ENCODE measurements at places on chromosomes 3 and 15. TPM values are rescaled to one million over a fixed set of nuclear protein-coding genes. Genes with fewer than 3 reads are reported as not detected.

DNA sequence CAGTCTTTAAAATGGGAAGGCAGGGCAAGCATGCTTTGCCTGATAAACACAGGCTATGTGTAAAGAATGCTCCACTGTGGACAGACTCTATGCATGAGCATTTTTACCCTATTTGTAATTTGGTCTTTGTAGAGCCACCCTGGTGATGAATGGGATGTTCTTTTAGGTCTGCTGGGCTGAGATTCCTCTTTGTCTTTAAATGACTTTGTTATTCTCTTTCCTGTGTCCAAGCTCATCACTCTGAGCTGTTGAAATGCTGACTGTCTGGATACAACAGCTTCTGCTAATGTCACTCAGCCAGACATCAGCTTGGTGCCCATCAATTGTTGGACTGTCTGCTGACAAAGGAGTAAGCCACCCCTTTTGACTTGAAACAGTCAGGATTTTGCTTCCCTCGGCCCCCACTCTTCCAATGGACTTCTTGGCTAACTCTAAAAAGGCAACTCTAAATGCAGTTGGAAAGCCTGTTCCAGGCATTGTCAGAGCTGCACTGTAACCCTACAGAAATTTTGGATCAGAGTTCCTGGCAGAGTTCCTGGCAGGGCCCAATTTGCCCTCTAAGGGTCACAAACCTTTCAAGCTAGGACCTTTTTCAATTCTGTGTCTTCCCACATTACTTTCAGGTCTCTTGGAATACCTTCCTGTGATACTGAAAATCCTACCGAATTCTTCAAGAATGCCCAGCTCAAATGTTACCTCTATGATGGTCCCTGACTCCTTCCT, 40.5 kb upstream of the EIF1B start:
- no peak for DNase-seq

DNA sequence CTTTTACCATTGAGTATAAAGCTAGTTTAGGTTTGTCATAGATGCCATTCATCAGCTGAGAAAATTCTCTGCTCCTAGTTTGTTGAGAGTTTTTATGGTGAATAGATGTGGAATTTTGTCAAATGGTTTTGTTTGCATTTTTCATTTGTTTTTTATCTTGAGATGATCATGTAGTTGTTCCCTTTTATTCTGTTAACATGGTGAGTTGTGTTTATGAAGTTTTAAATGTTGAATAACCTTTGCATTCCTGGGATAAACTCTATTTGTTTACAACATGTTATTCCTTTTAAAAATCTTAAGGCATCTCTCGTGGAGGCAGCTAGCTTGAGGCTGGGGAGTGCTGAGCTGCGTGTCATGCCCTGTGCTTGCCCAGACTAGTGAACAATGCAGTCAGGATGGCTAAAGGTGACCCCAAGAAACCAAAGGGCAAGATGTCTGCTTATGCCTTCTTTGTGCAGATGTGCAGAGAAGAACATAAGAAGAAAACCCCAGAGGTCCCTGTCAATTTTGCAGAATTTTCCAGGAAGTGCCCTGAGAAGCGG, 48.5 kb downstream of the ANAPC13 start:
- no peak for DNase-seq

The GOLGA6D gene
- total RNA-seq = not detected

DNA sequence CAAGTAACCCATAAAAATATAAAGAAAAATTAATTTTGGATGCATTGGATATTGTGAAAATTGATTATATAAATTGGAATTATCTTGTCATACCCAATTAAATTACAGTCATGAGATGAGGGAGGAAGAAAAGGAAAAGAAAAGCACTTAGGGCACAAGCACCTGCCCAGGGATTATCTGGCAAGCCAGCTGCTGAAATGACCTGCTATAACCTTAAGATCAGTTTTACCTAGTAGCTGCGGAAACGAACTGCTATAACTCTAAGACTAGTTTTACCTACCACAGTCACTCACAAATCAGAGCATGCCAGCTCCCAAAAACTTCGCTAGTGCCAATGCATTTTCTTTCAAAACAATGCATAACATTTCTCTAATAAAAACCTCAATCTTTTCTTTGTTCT, 26.2 kb downstream of the LRRFIP2 start:
- DNase-seq = no peak

The SCG3 gene
- not detected for total RNA-seq

GRCh38 chr15:69863446-69863845, 234.3 kb downstream of the TLE3 start:
- no peak for DNase-seq

GRCh38 chr15:99100245-99101173, 4.4 kb upstream of the SYNM start:
- DNase-seq = peak; percentile 71

The DIS3L gene
- 10.5 TPM for total RNA-seq

DNA sequence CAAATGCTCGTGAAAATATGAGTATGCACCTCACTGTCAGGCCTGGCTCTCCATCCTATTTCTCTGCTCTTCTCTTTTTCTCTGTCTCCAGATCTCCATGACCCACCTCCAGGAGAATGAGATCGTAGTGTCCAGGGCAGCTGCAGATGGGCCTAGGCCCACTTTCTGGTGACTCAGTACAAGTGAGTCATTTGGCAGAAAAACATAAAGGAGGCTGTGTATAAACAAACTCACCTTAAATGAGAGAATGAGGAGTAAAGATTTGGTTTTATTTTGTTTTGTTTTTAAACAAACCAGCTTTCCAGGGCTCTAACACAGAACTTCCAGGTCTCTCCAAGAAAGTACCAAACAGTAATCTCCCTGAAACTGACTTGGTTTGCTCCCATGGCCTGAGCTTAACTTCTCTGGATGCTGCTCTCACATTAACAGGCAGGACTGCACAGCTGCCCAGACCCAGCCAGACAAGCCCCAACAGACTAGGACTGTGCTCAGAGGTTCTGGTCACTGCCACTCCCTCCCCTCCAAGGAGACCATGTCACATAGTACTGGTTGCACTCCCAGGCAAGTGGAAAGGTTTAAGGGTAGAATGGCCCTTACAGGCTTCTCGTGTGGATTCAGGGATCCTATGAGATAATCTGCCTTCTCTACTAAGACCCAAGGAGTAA, 1.5 kb upstream of the HEG1 start:
- DNase-seq = peak; percentile 88

DNA sequence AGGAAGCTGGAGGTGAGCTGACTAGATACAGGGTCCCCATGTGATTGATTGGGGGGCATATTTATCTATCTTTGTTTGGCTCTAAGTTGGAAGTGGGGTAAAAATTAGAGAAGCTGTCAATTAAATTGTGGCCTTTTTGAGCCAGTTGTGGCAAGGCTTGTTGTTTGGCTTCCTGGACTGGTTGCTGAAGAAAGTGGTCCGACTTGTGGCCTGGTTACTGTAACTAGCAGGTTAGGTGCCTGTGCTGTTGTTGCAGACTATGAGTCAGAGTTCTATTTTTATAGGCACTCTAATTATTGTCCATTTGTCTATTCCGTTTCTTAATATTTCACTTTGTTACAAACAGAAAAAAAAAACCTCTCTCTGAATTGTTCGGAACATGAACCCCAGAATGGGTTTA, 129.1 kb upstream of the CNTN6 start:
- DNase-seq = no peak

The THSD4 gene
- 25.2 TPM for total RNA-seq

GRCh38 chr3:62562017-62562416, 188.7 kb upstream of the FEZF2 start:
- peak; percentile 87 for DNase-seq

The HHATL gene
- total RNA-seq = not detected

- no peak for DNase-seq
Observed at GRCh38 chr3:11576453-11576852, 67.3 kb downstream of the VGLL4 start.

The REC114 gene
- not detected for total RNA-seq

The RETNLB gene
- not detected for total RNA-seq

DNA sequence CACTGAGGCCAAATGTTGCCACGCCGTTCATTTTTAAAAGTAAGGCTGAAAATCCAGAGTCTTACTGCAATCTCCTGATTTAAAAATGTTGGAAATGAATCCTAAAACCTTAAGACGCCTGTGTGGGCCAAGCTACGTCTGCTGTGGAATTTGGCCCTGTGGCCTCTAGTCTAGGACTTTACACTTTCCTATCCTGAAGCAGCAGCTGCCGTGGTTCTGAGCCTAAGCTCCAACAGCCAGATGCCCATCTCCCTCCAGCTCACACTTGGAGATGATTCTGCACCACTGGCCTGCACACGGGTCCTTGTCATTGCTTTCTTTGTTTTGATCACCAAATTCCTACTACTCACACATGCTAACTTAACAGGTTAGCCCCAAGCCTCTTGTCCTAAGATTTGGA, 286.4 kb upstream of the LYSMD4 start:
- DNase-seq = no peak

The CCR4 gene
- total RNA-seq = not detected

- peak; percentile 70 for DNase-seq
Observed at GRCh38 chr3:55243678-55244077, 243.4 kb downstream of the WNT5A start.

GRCh38 chr3:191882289-191882688, 421.3 kb downstream of the PYDC2 start:
- DNase-seq = peak; percentile 57

- DNase-seq = no peak
Observed at GRCh38 chr15:33955945-33956344, 12.4 kb upstream of the CHRM5 start.

The CLDN11 gene
- 32.3 TPM for total RNA-seq

DNA sequence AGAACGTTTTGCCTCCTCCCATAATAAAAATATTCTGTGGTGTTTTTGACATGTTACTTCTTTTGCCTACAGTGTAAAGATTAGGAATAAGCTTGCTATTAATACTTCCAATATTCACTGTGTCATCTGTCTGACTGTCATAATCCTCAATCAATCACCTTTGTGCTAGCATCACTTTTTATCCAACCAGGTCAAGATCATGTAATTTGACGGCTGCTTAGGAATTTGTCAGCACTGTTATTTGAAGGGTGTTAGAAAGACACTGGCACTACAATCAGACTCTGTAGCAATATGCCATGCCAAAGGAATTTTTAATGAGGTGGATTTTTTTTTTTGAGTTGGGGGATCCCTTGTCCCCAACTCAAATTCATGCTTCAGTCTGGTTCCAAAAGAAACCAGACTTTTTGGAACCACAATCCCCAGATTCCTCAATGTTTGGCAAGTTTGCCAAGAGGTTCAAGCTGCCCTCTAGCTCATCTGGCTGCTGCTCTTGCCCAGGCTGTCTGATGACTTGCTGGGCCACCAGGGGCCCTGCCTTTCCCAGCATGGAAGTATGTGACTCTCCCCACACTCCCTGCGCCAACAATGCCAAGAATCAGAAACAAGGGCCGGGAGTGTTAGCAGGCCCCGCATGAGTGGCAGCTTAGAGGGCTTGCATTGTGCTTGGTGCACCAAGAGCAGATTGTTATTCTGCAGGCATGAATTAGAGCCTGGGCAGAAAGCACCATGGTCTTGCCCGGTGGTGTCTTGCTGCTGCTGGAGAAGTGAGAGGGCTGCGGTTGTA, 58.6 kb upstream of the TSC22D2 start:
- peak; percentile 79 for DNase-seq

The PLA2G4F gene
- not detected for total RNA-seq

- no peak for DNase-seq
Observed at GRCh38 chr3:144770915-144771351, 799.3 kb downstream of the DIPK2A start.

DNA sequence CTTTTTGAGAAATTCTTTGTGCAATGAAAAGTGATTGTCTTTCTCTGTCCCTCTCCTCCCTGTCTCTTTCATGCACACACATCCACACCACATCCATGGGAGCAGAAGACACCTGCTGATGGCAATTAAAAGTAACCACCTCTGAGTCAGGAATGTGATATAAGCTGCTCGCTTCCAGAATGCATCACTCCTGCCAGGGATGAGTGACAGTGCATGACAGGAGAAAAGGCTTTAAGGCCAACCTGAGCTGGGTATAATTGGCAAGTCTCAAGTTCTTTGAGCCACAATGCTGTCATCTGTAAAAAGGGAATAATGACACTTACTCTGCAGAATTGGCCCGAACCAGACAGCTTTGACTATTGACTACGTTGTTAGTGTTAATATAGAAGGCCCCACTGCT, 59.6 kb downstream of the UBP1 start:
- DNase-seq = no peak

GRCh38 chr3:264394-265156, 68.0 kb downstream of the CHL1 start:
- peak; percentile 42 for DNase-seq

DNA sequence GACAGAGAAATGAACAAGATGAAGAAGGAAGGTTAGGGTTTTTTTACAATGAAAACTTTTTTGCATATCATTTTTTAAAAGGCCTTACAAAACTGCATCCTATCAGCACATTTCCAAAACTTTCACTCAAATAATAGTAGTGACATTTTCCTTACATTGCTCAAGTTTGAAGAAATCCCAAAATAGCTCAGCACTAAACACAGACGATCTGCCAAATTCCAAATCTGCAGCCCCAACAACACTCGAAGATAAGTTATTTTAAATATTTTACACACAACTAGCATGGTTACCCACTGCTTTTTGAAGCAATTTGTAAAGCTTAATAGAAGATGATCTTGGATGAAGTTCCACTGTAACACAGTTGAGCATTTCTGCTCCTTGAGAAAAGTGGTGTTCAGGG, 535.6 kb upstream of the ALCAM start:
- no peak for DNase-seq

GRCh38 chr3:156038869-156039268, 81.5 kb upstream of the KCNAB1 start:
- DNase-seq = peak; percentile 19

- DNase-seq = peak; percentile 96
Observed at GRCh38 chr15:67080118-67080899, 14.9 kb downstream of the SMAD3 start.

The KLHL40 gene
- total RNA-seq = not detected

DNA sequence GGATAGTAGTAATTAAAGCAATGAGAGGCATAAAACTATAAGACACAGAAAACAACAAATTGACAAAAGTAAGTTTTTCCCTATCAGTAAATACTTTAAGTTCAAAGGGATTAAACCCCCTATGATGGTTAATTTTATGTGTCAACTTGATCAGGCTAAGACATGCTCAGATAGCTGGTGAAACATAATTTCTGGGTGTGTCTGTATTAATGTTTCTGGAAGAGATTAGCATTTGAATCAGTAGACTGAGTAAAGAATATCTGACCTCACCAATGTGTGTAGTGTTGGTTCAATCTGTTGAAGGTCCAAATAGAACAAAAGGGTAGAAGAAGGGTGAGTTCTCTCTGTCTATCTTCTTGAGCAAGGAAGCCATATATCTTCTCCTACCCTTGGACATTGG, 283.3 kb upstream of the GRM7 start:
- no peak for DNase-seq

- no peak for DNase-seq
Observed at GRCh38 chr3:3560591-3561311, 238.5 kb upstream of the LRRN1 start.

DNA sequence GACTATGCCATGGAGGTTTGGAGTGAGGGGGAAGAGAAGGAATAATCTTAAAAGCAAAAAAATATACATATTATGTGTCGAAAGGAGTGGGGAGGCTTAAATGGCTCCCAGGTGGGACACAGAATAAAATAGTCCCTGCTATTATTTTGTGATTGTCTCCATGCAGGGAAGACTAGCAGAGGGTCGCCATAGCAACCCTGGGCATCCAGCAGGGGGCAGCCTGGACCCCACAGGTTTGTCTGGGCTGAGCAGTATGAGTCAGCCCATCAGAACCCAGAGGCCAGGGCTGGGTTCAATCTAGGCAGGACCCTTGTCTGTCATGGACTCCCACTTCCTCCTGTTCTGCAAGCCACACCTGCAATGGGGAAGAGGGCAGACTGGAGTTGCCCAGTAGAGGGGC, 17.6 kb upstream of the LINGO1 start:
- DNase-seq = peak; percentile 21

The LIPC gene
- total RNA-seq = not detected

Data from RPMI7951 (cell line).